ENCODE measurements at places on chromosomes 12 and 14. TPM values are rescaled to one million over a fixed set of nuclear protein-coding genes. Genes with fewer than 3 reads are reported as not detected.

ASIC1 gene
- total RNA-seq, result not detected

GUCY2C gene
- not detected for total RNA-seq

EGLN3 gene
- 4.0 TPM for total RNA-seq

DUSP16 gene
- 6.2 TPM for total RNA-seq

TAC3 gene
- total RNA-seq, result not detected

PABPN1 gene
- 90.6 TPM for total RNA-seq

L2HGDH gene
- total RNA-seq, result 3.8 TPM

TAS2R13 gene
- total RNA-seq, result 0.39 TPM

KCNA5 gene
- not detected for total RNA-seq

GARIN6 gene
- total RNA-seq, result not detected

MYO1H gene
- not detected for total RNA-seq

CNTN1 gene
- not detected for total RNA-seq

ASCL1 gene
- total RNA-seq, result not detected

CRIP1 gene
- total RNA-seq, result 0.90 TPM

MTHFD1 gene
- 36.0 TPM for total RNA-seq

IL26 gene
- total RNA-seq, result not detected

SMAGP gene
- total RNA-seq, result 15.1 TPM

CIDEB gene
- 2.4 TPM for total RNA-seq

KRT73 gene
- total RNA-seq, result not detected

TMEM132C gene
- not detected for total RNA-seq

CPNE6 gene
- not detected for total RNA-seq

INSM2 gene
- total RNA-seq, result not detected
